ENCODE measurements at places on chromosomes 7 and 10. TPM values are rescaled to one million over a fixed set of nuclear protein-coding genes. Genes with fewer than 3 reads are reported as not detected.

ZNF488 gene
- polyA plus RNA-seq, result 4.0 TPM

SPDYE8 gene
- polyA plus RNA-seq, result not detected

CDK5 gene
- polyA plus RNA-seq, result 21.5 TPM

DNA sequence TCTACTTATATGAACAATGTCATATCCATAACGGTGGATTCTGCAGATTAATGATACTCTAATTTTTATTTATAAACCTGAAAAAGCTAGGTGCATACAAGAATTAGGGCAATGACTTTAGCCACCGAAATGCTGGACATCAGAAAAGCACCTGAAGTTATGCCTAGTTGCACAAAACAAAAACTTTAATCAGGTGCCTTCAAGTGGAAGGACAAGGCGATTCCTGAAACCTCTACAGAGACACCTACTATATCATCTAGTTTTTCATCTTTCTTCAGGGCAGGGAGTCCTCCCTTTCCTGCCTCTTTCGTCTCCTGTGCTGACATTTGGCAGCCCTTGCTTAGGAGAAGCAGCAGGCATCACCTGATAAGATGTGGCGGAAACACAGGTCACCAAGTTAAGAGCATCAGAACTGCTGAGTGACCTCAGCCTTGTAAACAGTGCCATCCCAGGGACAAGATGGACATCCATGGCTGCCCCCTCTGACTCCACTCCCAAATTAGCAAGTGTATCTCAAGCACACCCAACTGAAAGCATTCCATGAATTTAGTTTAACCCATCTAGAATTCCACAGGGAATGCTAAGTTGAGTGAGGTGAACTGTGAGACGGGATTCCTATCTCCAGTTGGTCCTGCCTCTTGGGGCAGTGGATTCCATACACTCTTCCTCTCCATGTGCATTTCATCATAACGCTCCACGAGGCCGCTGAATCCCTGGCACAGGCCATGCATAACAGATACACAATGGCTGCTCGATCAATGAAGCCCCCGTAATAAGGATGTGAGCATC, 5.8 kb downstream of the ITPRIP start:
- DNase-seq, result peak; percentile 28

DNA sequence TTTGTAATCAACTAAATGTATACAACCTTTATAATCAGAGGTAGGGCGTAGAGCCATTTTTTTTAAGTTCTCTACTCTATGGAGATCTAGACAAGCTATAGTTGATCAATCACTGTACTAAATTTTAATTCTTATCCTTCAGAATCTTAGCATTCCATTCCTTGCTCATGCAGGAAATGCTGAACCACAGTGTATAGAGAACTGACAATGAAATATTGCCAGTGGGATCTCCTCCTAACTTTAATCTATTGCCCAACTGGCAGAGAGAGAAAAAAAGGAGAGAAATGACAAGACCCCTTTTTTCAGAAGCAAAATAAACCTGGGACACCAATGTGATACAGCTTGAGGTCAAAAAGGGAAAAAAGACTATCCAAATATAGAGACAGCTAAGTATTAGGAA, 26.4 kb upstream of the PPP3CB start:
- DNase-seq, result no peak

- no peak for DNase-seq
Observed at GRCh38 chr7:34165927-34166550, 260.7 kb downstream of the BMPER start.

GRCh38 chr10:49762566-49762877, 399 bp upstream of the OGDHL start:
- DNase-seq, result no peak

DNA sequence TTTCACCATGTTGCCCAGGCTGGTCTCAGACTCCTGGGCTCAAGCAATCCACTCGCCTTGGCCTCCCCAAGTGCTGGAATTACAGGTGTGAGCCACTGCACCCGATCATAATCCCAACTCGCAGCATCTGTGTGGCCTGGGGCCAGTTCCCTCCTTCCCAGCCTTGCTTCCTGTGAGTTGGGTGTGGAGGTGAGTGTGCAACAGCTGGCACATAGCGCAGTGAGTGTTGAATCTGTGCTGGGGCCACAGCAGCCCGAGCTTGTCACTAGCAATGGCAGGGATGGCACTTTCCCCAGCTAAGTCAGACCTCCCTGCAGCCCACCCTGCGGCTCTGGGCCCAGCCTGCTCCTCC, 12.2 kb downstream of the TMEM184A start:
- no peak for DNase-seq

- no peak for DNase-seq
Observed at GRCh38 chr10:22856444-22857074, 71.3 kb upstream of the ARMC3 start.

Data from kidney (tissue), 22 donors.